ENCODE measurements at places on chromosomes 2 and 18.

DNA sequence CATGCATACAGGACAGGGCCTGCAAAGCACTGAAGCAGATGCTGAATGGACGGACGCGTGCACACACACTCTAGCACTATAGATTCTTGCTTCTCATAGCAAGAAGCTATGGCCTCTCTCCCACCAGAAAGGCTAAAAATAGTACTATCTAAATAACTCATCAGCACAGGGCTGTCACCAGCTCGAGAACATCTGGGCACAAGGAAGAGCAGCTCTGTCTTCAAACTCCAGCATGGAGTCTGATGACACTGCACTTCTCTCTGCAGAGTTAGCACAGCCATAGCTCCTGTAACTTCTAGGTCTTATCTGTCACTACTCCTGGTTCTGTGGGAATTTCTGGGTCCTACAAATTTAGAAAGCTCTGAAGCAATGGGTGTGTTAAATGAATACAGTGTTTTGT lies 123.5 kb downstream of the MYO5B start:
- DNase-seq = no peak

DNA sequence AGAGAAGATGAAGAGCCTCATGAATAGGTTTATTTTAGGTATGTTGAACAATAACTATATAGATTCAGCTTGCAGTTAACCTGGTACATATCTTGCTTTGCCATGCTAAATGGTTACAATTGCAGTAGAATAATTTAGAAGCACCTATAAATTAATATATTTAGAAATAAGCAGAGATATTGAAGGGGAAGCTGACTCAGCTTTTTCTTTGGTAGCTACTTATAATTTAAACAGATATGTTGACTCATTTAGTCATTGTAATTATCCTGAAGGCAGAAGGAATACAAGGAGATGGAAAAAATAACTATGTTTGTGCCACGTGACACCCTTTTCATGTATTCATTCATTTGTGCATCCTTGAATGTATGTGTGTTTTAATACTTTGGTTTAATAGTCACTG lies 755.5 kb downstream of the SUCLG1 start:
- no peak for DNase-seq

GRCh38 chr2:215680605-215681598 lies 245.0 kb upstream of the FN1 start:
- peak; percentile 36 for DNase-seq

DNA sequence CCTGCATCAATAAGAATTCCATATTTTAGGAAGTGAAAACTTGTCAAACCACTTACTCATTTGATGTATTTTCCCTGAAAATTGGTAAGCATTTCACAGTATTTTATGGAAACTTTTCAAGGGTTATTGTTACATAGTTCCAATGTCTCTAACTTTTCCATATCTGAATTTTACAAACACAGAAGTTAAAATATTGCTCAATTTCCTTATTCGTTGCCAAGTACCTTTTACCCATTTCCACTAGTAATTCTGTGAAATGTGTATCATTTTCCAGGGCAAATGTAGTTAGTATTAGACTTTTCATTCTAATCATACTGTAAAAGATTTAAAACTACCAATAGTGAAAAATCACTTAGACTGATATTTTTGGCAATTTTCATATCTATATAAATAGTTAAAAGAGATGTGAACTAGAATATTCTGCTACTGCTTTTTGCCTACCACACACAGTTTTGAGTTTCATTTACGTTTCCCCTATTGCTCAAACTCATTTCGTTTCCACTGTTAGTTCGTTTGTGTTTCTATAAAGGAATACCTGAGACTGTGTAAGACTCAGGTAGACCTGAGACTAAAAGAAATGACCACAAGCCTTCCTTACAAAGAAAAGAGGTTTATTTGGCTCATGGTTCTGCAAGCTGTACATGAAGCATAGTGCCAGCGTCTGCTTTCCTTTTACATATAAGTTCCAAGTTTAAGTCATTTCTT lies 86.3 kb downstream of the PMS1 start:
- DNase-seq = no peak

DNA sequence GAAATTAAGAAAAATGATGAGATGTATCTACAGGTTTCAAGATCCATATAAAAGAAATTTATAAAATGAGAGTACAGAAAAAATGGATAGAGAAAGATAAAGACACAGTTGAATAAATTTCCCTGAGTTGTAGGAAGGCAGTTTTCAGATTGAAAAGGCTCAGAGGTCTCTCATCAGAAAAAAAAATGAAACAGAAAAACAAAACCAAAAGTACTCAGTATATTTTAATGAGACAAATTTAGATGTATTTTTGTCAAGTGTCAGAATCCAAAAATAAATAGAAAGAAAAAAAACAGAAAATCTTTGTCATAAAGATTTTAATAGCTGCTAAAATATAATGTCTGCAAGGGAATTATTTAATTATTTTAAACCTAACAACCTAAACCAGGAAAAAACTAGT lies 520.5 kb downstream of the KCNJ3 start:
- DNase-seq = no peak

DNA sequence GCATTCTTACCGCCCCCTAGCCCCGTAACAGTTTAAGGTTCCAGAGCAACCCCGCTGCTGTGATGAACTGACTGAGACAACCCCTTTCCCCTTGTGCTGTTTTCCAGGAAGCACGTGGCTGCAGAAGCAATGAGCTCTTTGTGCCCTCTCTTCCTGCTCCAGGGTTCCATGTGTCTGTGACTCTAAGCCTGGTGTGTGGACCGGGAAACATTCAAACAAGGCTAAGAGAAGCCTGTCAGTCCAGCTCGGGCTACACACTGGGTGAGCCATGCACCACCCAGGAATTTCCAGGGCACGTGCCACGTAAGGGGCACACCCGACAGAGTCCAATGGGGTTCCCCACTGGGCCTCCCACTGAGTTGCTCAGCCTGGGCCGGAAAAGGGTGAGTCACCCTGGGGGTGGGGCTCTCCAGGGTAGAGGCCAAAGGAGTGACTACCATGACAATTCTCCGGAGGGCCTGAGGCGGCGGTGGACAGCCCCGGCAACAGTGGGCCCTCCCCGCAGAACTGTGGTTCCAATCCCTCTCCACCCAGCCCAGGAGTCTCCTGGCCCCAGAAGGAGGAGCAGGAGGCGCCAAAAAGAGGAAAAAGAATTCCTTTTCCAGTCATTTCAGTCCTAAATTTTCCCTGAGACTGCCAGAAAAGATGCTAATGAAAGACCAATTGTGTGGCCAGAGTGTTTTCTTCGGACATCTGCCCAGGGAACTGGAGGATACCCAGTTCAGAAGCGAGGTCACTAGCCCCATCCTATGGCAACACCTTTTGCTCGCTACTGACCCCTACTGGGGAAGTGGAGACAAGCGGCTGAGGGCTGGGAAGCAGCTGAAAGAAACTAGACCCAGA lies 157.8 kb upstream of the SLC1A4 start:
- peak; percentile 49 for DNase-seq

DNA sequence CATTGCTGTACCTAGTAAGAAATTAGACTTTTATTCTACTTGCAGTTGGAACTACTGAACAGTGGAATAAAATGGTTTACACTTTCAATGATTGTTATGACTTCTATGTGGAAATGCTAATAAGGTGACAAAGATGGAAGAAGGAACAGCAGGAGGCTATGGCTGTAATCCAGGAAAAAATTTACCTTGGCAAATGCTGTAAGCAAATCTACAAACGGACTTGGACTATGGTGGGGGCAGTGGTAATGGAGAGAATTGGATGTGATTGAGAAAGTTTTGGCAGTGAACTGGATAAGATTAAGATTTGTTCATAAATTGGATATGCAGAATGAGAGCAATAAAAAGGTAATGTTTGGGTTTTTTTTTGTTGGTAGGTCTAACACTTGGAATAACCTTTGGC lies 111.0 kb upstream of the ERBB4 start:
- no peak for DNase-seq

GRCh38 chr2:126661702-126662500 lies 5.9 kb downstream of the GYPC start:
- DNase-seq = no peak

DNA sequence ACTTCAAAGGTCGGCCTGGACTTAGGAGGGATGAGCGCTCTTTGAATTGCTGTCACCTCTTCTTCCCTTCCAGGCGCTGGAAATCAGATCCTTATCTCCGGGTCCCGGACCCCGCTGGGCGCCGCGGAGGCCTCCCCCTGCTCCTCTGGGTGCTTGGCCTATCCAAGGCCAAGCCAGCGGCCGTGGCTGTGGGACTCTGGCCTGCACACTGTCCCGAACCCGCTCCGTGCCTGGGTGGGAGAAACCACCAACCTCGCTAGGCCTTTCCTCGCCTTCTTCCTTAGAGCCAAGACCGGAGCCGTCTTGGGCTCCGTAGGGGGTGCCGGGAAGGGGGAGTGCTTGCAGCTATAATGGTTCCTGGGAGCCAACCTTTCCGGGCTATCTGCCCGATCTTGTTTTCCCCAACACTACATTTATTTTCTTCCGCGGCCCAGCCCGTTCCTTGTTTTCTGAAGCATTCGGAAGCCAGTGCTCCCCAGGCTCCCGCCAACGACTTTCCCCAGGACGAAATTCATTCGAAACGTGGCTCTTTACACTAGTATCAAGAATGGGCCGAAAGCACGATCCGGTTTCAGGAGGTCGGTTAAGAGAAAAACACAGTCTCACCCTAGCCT lies 2.4 kb downstream of the OSR1 start:
- DNase-seq = no peak

- DNase-seq = no peak
Measured at GRCh38 chr2:134324430-134324829, 70.6 kb downstream of the MGAT5 start.

- no peak for DNase-seq
Measured at GRCh38 chr18:55239740-55240139, 280.5 kb upstream of the CCDC68 start.

- DNase-seq = no peak
Measured at GRCh38 chr18:73365018-73365417, 497.2 kb upstream of the NETO1 start.

DNA sequence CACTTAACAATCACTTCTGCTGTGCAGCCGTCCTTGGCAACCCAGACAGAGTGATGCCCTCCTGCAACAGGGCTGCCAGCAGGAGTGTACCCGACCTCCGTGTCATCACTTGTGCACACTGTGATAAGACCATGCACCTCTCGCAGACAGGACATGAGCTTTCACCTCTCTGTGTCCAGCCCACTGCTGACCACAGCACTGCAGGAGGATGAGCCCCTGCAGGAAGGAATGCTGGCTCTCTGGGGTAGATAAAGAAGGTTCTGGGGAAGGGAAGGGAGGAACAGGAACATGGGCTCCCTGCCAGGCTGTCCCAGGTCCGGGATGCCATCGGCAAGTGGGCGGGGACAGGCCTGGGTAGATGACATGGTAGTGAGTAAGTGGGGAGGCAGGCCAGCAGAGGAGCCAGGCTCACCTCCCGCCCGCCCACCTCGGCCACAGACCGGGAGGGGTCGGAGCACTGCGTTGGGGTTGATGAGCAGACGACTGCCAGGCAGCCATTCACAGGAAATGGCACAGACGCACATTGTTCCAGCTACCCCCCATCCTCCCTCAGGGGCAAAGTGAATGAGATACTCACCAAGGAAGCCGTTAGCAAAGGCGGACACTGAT lies 18.6 kb upstream of the COL6A3 start:
- DNase-seq = no peak

- DNase-seq = no peak
Measured at GRCh38 chr2:46960618-46961017, 45.0 kb upstream of the MCFD2 start.

DNA sequence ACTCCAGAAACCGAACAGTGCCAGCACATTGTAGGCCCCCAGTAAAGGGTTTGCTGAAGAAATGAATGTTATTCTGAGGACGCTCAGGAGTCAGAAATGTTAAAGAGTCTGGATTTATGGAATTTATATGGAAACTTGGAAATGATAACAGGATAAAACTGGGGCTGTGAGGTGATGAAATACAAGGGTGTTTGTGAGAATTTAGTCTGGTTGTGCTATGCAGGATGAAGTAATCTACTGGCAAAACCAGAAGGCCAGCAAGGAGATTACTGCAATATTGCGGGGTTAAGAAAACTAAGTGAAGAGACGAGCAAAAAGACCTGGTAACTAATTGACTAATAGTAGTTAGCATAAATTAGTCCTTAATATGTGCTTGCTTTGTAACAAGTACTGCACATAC lies 467.8 kb downstream of the ZEB2 start:
- DNase-seq = no peak

- no peak for DNase-seq
Measured at GRCh38 chr2:156087875-156088274, 244.6 kb downstream of the NR4A2 start.

GRCh38 chr2:161010503-161011015 lies 149.7 kb upstream of the TANK start:
- no peak for DNase-seq

- DNase-seq = no peak
Measured at GRCh38 chr2:121058852-121059558, 226.0 kb downstream of the TFCP2L1 start.

DNA sequence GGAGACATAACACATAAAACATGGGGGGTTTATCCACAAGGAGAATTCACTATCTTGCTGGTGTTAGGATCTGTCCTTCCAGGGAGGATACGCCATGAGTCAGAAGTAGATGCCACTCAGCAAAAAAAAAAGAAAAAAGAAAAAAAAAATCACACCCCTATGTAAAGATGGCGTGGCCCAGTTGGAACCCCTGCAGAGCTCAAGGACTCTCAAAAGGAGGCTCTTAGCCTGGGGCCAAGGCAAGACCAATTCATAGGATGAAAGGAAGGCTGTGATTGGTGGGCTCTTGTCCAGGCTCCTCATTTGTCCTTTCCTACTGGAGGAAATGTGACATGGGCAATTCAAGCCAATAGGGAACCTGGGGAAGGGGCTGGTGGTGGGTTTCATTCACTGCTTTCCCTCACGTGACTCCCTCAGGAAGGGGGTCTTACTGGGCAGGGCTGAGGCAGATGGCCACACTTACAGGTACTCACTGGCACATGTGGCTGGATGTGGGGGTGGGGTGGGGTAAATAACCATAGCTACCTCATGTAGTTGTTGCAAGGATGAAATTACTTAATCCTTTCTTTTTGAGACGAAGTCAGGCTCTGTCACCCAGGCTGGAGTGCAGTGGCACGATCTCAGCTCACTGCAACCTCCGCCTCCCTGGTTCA lies 38.7 kb upstream of the HAAO start:
- no peak for DNase-seq

DNA sequence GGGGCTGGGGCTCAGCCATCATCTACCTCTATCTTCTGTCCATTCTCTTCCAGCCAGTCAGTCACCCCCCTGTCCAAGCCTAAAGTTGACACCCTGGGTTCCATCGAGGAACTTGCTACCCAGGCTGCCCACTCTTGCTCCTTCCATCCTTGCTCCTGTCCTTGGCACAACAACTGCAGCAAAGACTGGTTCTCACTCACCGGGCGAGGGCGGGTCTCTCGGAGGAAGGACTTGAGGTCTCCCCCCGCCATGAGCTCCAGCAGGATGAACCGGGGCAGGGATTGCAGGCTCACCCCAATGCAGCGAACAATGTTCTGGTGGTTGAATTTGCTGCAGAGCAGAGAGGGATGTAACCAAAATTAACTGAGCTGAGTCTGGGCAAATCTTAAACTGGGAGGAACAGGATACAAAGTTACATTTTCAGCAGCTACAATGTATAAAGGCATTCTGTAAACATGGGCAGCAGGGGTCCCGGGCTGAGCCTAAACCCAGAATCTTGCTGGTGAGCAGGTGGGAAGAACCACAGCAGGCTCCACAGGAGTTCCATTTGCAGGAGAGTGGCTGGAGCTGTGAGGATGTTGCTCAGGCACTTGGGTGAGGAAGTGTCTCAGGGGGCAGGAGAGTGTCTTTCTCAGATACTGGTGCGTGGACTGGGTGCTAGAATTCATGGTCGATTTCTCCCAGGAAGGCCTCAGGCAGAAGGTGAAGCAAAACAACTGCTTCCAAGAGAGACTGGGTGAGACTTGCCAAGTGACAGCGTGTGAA lies 105.5 kb downstream of the CLIP4 start:
- no peak for DNase-seq

Measured in NK-92 treated with Interleukin-12 subunit alpha and Interleukin-12 subunit beta, amount 100 ng/mL, for 24 hours (cell line).